ENCODE measurements at places on chromosomes 7 and 10. TPM values are rescaled to one million over a fixed set of nuclear protein-coding genes. Genes with fewer than 3 reads are reported as not detected.

AASS gene
- total RNA-seq = 30.2 TPM

ITPRID1 gene
- not detected for total RNA-seq

MUC3A gene
- not detected for total RNA-seq

TMEM60 gene
- 11.5 TPM for total RNA-seq

SYT15 gene
- under 0.01 TPM for total RNA-seq

PRKAR2B gene
- 1.3 TPM for total RNA-seq

FOXP2 gene
- total RNA-seq = not detected

MKRN1 gene
- total RNA-seq = 57.1 TPM

HSPA12A gene
- total RNA-seq = 18.0 TPM

SLC26A3 gene
- total RNA-seq = not detected

MSMB gene
- total RNA-seq = not detected

DDC gene
- not detected for total RNA-seq

EIF5AL1 gene
- total RNA-seq = 0.28 TPM

SFTPA1 gene
- total RNA-seq = not detected

BMPR1A gene
- total RNA-seq = 54.8 TPM

LIPM gene
- not detected for total RNA-seq

GPR15LG gene
- total RNA-seq = not detected

NPFFR1 gene
- total RNA-seq = not detected

OR9A2 gene
- total RNA-seq = not detected

OR13A1 gene
- not detected for total RNA-seq

PIP gene
- total RNA-seq = 0.38 TPM

EMX2 gene
- under 0.01 TPM for total RNA-seq

PAPOLB gene
- 0.19 TPM for total RNA-seq

SLC26A4 gene
- 1.7 TPM for total RNA-seq

MINDY4 gene
- 6.2 TPM for total RNA-seq

DNAJC1 gene
- 107 TPM for total RNA-seq

CALML5 gene
- not detected for total RNA-seq

RTKN2 gene
- total RNA-seq = 1.1 TPM

SPDYE1 gene
- total RNA-seq = not detected

CACNB2 gene
- 0.19 TPM for total RNA-seq

PRTFDC1 gene
- total RNA-seq = 15.7 TPM

PRKG1 gene
- total RNA-seq = 17.8 TPM

NCAPG2 gene
- 35.9 TPM for total RNA-seq

RBM20 gene
- 0.19 TPM for total RNA-seq

LIPF gene
- not detected for total RNA-seq

AKR1D1 gene
- total RNA-seq = not detected

GET4 gene
- 18.3 TPM for total RNA-seq

STAG3 gene
- total RNA-seq = 1.1 TPM

ZNF853 gene
- 0.19 TPM for total RNA-seq

UCMA gene
- not detected for total RNA-seq

ACBD7 gene
- total RNA-seq = 0.85 TPM

ZMIZ1 gene
- total RNA-seq = 12.1 TPM

PDE6C gene
- not detected for total RNA-seq

PAX4 gene
- total RNA-seq = not detected

KIF11 gene
- total RNA-seq = 42.0 TPM

TACC2 gene
- total RNA-seq = 3.6 TPM

MRLN gene
- total RNA-seq = not detected

CLRN3 gene
- not detected for total RNA-seq

FGFR2 gene
- total RNA-seq = 0.19 TPM

TRIM74 gene
- total RNA-seq = not detected

ANKRD61 gene
- total RNA-seq = under 0.01 TPM

HOXA10 gene
- total RNA-seq = not detected

PLAC9 gene
- total RNA-seq = 12.8 TPM

IFIT1B gene
- total RNA-seq = not detected

CCSER2 gene
- total RNA-seq = 15.1 TPM

FAM25A gene
- total RNA-seq = not detected

Measured in regular cardiac myocyte (primary cell).